Stimulated activated CD8-positive, alpha-beta memory T cell treated with anti-CD3 and anti-CD28 coated beads, Interleukin-4, amount 100 ng/mL, for 4 hours (primary cell): ENCODE measurements at places on chromosomes 6 and 20.

DNA sequence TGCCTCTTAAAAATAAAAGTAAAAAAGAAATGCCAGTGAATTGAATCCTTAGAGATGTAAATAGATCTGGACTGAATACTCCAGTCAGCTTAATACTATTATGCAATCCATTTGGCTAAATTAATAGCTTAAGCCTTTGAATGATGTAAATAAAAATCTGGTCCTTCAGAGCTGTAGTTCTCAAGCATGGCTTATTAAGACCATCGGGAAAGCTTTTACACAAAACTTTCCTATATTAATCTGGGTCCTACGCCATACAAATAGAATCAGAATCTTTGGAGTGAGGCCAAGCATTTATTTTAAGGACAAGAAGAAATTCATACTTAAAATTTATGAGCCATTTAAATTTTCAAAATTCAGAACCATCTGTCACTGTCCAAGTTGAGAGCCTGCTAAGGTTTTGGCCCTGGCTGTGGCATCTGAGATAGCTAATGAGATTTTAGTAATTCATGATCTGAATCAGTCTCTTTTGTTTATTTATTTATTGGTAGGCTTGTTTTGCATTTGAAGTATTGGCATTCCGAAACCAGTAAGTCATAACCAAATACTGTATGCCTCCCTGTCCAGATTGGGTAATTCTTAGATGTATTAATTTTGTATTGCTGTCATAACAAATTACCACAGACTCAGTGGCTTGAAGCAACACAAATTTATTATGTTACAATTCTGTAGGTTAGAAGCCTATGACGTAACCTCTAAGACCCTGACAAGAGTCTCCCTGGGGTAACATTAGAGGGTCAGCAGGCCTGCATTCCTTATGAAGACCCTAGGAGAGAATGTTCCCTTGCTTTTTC, 228.1 kb upstream of the RAB32 start:
- no peak for DNase-seq

- DNase-seq, result no peak
Observed at GRCh38 chr6:135008941-135009290, 45.7 kb downstream of the HBS1L start.

DNA sequence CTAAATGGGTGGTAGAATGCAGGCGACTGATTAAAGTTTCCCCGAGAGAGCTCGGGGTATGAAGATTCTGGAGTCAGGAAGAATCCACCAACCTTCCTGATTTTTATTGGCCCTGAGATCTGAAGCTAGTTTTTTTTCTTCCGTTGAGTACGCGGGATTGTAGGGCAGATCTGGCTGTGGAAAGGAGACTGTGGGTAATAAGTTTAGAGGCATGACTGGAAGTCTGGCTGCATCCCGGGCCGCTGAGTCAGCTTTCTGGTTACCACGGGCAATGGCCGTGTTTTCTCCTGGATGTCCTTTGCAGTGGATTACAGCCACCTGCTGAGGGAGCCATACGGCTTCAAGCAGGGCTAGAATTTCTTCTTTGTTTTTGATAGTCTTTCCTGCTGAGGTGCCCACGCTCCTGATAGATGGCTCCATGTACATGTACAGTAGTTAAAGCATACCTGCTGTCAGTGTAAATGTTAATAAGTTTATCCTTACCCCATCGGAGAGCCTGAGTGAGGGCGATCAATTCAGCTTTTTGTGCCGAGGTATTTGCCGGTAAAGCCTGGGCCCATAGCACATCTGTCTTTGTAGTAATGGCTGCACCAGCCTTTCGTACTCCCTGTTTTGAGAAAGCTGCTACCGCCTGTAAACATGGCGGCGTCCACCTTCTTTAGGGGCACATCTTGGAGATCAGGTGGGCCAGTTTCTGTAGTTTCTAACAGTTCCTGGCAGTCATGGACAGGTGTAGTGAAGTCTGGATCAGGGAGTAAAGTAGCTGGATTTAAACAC, 154.0 kb downstream of the TRIM27 start:
- DNase-seq, result no peak

DNA sequence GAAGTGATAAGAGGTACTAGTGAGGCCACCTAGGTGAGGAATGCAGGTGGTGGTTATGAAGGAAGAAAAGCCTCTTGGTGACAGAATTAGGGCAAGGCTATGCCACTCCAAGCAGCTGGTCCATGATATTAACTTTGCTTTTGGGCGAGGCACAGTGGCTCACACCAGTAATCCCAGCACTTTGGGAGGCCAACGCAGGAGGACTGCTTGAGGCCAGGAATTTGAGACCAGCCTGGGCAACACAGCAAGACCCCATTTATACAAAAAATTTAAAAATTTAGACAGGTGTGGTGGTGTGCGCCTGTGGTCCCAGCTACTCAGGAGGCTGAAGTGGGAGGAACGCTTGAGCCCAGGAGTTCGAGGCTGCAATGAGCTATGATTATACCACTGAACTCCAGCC, 56.1 kb downstream of the SERAC1 start:
- no peak for DNase-seq
